Stimulated activated CD8-positive, alpha-beta memory T cell treated with anti-CD3 and anti-CD28 coated beads, Interleukin-4, amount 100 ng/mL, for 4 hours (primary cell): ENCODE measurements at places on chromosomes 11 and 22.

GRCh38 chr22:25131198-25131887, 68.3 kb upstream of the CRYBB3 start:
- DNase-seq: no peak

DNA sequence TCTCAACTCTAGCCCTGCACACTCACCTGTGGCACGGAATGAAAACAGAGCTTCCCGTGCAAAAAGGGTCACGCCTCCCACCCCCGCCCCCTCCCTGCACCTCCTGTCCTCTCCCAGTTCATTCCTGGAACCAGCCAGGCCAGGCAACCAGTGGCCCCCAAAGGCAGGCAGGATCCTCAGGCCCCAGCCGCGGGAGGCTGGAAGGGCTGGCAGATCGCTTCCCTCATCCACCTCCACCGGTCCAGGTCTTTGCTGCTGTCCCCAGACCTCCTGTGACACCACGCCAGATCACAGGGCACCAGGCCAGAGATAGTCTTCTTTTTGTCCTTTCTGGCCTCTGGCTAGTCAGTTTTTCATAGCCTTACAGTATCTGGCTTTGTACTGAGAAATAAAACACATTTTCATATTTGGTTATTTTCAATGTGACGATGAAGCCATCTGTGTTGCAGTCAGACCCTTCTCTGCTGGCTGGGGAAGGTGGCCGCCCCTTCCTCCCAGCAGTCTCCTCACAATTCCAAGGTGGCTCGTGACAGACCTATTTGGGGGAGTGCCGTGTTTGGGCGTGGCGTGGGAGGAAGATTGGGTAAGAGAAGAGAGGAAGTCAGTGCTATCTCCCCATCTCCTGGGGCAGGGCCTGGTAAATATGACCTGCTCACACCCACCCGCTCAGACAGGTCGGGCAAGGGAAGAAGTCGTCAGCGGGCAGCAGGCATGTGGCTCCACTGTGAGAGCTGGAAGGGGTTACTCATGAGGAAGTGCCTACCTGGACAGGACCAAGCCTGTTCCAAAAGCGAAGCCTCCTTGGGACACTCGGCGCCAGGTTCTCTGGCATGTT, 9.1 kb downstream of the SSH3 start:
- DNase-seq: no peak

DNA sequence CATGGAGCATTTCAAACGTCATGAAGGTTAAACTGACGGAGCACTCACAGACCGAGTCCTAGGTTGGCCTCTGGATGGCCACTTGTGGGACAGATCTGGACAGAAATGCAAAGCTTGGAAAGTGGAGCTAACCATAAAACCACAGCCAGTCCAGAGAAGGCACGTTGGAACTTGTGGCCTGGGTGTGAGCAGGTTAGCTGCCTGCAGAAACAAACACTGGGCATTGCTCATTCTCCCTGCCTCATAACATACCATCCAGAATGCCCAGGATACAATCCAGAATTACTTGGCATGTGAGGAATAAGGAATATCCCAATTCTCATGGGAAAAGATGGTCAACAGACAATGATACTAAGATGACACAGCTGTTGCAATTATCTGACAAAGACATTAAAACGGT, 1005.0 kb downstream of the TBC1D22A start:
- DNase-seq: no peak

DNA sequence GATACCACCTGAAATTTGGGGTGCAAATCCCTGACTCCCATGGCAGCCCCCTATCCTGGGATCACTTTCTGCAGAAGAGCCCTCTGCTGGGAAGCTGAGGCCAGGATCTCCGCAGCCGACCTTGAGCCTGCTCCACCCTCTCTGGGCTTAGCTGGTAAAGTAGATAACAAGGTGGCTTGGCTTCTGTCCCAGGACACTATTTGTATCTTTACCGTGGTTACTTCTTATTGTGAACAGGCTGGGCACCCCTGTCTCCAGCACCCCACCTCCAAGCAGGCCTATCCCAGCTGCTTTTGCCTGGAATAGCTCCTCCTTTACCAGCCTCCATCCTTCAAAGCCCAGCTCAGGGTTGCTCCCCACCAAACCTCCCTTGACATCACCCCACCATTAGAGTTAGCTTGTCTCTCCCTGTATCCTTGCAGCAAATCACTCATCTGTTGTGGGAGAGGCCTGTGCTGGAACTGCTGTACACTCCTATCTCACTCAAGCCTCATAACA, 35.2 kb upstream of the P2RY2 start:
- no peak for DNase-seq

- DNase-seq: no peak
Measured at GRCh38 chr11:119158467-119158866, 9.6 kb downstream of the ABCG4 start.

- no peak for DNase-seq
Measured at GRCh38 chr11:11313426-11313825, 39.6 kb downstream of the CSNK2A3 start.

- DNase-seq: no peak
Measured at GRCh38 chr11:66852466-66853241, 4.2 kb upstream of the LRFN4 start.

- no peak for DNase-seq
Measured at GRCh38 chr11:120142441-120143100, 4.7 kb upstream of the TRIM29 start.

GRCh38 chr11:95337972-95338429, 107.0 kb upstream of the SESN3 start:
- no peak for DNase-seq

- no peak for DNase-seq
Measured at GRCh38 chr11:63573881-63574855, 11.0 kb upstream of the PLAAT2 start.

- DNase-seq: no peak
Measured at GRCh38 chr11:88359541-88359940, 22.0 kb upstream of the CTSC start.

GRCh38 chr11:15229069-15229468, 114.3 kb downstream of the INSC start:
- no peak for DNase-seq

- no peak for DNase-seq
Measured at GRCh38 chr11:64711138-64711955, 11.7 kb downstream of the NRXN2 start.

DNA sequence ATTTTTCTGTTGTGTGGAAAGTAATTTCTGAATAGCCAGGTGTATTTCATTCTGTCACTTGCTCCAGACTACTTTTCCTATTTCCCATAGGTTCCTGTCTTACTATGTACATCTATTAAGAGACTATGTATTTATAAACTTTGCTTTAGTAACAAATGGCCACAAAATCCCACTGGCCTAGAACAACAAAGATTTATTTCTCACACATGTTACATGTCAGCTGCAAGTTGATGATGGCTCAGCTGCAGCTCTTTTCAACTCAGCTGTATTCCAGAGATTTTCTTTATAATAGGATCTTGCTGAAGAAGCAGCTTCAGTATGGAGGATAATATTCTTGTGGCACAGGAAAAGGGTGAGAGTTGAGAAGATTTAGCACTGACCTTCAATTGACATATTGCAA, 539.6 kb upstream of the LRRC4C start:
- no peak for DNase-seq

DNA sequence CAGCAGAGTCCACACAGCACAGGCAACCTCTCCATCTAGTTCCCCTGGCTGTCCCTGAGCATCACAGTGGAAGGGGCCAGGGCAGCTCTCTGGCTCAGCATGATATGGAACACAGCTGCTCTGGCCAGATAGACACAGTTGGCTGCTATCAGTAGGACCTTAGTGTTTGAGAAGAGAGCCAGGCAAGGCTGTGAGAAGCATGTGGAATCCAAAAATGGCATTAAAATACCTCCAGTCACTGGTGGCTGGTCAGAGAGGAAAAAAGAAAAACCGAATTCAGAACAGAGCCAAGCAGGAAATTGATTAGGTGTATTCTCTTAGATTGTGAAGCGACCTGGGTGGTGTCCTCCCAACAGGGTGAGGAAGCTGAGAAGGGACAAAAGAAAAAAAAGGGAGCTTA, 27.9 kb downstream of the SERPINH1 start:
- no peak for DNase-seq

DNA sequence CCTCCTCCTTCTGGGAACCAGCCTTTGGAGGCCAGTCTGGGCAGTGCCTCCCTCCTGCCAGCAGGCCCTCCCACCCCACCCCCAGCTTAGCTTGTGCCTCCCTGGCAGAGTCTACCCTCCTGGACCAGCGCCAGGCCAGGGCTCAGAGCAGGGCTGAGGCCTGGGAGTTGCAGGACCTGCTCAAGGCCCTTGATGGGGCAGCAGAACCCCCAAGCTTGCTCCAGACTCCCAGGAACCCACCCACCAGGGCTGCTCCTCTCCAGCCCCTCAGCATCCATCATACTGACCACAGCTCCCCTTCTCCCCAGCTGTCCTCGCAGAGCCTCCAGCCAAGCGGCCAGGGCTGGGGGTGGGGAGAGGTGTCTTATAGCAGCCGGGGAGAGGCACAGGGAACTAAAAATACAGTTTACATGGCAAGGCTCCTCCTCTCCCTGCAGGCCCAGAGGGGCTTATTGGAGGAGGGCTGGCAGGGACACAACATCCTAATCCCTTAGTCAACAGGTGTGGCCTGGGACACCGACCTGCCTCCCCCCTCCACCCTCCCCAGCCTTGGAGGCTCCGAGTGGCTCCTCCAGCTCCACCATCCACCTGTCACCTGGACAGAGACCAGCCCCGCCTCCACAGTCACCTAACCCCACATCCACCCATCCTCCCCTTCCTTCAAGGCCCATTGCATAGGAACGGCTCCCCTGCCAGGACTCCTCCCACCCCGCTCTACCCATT, 5.2 kb upstream of the MB start:
- no peak for DNase-seq

GRCh38 chr11:118653684-118654390, 25.6 kb downstream of the TREH start:
- no peak for DNase-seq

GRCh38 chr11:103659206-103659618, 377.2 kb upstream of the DDI1 start:
- no peak for DNase-seq

DNA sequence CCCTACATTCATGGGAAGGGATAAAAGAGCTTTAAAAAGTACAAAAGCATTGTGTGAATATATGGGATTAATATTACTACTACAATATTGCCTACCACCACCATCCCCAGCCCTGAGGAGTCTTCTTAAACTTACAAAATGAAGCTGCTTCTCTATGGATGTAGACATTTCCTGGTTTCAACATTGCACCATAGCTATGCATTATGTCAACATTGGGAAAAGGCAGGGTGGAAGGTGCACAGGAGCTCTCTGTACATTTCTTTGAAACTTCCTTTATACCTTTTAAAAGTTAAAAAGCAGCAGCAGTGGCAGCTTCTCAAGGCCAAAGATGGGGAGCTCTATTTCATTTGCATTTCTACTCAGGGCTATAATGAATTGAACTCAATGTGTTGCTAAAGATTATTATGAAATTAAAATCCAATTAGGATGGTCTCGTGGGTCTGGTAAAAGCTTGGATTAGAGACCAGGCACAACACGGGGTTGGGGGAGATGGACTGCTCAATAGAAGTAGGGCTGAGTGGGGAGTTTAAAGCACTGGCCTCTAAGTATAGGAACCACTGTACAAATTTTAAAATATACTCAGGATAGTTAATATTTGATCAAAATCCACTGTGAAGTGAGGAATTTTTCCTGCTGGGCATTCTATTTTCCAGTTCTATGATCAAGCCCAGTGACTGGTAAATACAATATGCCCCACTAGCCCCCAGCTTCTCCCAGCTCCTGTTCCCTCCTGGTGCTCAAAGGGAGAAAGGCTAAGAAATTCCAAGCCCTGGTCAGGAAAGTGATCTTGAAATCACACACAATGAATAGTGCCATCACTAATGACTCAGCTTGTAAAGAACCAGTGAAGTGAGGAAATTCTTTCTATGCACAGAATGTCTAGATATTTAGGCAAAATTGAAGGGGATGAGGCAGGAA, 362.7 kb upstream of the CCDC90B start:
- DNase-seq: no peak

GRCh38 chr11:55949330-55949729, 13.1 kb upstream of the OR5I1 start:
- no peak for DNase-seq
